ENCODE measurements at places on chromosomes 5 and 9.

DNA sequence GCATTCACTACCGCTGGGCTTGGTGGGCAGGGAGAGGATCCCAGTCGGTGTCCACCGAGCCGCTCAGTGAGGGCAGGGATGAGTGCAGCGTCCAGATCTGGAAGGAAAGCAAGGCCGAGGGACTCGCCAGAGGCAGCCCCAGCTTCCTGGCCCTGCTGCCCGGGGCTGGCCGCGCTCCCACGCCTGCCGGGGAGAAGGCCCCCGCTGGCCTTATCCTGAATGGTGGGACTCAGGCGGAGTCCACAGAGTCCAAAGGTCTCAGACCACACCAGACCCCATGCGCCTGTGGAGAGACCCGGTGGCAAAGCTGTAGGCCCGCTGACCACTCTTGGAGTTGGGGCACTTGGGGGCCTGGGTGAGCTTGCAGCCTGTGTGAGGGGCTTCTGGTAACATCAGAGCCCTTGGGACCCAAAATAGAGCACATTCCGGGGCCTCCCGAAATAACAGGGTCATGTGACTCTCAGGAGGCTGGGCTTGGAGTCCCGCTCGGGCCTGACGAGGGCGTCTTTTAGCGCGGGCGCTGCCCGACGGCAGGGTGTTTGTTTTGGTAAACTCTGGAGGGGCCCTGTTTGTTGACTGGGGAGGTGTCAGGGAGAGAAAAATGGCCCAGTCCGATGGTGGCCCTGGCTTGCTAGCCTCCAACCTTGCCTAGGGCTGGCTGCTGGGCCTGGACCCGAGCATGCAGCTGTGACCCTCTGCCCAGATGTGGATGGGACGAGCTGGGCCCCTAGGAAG is 2.8 kb downstream of the RXRA start:
- no peak for DNase-seq

GRCh38 chr5:31362529-31362900 is 169.0 kb downstream of the CDH6 start:
- DNase-seq: no peak

- DNase-seq: no peak
Measured at GRCh38 chr5:68438876-68439275, 223.3 kb downstream of the PIK3R1 start.

DNA sequence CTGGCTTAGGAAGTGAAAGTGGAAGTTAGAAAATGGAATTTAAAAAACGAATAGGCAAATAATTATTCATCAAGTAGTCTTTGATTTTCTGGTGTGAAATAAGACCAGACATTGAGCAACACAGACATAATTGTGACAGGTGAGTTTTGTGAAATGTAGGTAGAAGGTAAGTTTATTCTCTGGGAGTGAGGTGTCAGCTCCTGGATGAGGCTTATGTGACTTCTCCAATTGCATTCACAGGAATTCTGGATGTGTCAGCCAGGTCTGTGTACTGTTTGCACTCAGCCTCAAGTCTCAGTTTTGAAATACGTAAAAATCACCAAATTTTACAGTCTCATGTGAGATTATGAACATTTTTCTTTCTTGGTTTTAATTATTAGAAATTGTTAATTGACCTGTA is 537.6 kb downstream of the CETN3 start:
- no peak for DNase-seq

DNA sequence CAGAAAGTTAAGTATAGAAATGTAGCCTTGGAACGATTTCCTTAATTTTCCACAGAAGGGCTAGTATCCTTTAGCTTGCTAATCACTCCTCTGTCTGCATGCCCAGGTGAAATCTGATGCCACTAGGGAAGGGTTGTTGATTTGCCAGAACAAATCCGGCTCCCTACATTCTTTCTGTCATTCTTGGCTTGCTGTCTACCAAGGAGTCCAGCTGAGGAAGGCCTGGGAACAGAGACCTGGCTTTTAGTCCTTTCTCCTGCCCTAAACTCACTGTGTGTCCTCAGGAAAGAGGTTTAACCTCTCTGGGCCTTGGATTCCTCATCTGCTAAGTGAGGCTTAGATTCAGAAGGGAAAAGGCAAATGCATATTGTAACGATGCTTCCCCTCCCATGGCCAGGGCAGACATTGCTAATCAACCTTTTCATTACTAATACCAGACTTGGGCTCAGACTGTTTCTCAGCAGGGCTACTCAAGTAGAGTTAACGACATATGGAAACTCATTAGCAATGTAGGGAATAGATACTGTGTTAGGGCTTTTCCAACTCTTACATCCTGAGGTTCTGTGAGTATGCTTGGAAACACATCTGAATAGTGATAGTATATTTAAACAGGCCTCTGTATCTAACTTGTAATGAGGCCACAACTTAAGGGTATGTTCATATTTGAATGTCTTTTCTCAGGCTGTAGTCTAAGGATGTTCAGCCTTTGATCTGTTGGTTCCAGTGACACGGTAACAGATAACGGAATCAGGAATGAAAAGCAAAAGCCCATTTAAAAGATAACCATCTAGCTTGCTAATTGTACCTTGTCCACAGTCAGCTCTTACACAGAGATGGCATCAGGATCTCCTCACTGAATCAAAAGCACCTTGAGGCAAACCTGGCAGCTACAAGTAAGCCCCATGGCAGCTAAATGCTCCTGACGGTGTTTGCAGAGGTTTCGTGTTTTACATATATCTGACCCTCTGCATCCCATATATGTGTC is 4.1 kb downstream of the GALNT10 start:
- DNase-seq: no peak

DNA sequence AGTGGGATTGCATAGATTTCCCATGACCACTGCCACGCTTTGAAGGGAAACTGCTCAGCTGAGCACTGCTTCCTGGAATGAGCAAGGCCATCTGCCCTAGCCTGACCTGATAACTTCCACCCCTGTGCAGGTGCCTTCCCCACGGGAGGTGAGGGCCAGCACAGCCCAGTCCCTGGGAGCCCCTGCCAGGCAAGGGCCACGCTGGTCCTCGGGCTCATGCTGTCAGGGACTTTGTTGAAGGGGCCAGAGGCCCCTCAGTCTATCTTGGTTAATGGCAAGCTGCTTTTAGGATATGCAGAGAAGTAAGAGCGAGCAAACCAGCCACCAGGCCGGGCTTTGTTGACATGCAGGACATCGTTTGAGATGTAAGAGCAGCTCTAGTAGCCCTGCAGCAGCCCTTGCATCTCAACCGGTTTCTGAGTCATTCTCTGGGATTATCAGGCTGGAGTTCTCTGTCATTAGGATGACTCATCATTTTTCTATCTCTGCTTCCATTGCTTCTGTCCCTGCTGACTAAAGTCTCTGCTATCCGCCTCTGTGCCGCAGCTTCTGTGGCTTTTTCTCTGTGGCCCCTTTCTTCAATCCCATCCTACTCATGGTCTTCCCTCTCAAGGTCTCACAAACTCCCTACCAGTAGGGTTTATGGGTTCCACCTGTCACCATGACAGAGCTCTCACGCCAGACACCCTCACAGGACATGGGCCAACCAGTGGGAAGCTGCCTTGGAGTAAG is 30.6 kb upstream of the IQGAP2 start:
- no peak for DNase-seq

DNA sequence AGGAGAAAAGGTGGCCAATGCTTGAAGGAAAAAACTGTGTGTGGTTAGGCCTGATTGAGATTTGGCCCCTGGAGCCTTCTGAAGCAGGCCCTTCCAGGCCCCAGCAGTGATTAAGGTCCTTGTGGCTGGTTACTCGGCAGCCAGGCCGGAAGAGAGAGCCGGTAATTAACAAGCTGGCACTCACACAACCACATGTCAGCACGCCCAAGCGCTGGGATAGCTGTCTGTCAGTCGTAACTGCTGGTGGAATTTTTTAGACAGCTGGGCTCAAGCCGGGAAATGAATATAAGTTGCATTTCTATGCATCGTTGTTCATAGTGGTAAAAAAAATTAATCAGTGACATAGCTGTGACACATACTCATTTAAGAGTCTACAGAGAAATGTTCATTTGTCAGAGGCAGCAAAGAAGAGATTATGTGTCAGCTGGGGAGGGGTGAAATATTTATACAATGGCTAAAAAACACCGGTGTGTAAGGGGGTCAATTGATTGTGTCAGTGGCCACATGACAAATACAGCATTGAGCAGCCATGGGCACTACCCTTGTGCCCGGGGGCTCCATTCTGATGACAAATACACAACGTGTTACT is 13.7 kb upstream of the ARAP3 start:
- DNase-seq: no peak

- no peak for DNase-seq
Measured at GRCh38 chr9:16883586-16883985, 13.1 kb upstream of the BNC2 start.

GRCh38 chr5:118220556-118221195 is 767.7 kb downstream of the DTWD2 start:
- no peak for DNase-seq

GRCh38 chr5:171306166-171306565 is 2.9 kb upstream of the TLX3 start:
- DNase-seq: no peak

DNA sequence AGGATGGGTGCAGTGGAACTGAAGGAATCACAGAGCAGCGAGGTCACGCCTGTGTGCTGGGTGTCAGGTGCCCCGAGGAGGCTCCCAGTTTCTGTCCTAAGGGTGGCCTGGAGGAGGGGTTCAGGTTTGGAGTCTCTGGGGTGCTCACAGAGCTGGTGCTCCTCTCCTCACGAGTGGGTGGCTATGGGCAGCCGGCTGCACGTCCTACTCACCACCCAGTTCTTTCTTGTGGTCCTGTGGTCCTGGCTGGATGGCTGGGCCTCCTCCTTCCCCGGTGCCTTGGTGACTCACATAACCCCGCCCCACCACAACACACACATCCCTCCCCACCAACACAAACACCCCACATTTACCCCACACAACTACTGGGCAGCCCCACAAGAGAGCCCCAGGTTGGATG is 9.9 kb upstream of the PTGS1 start:
- DNase-seq: peak; percentile 30

- no peak for DNase-seq
Measured at GRCh38 chr9:133342069-133342406, 5.9 kb downstream of the MED22 start.

DNA sequence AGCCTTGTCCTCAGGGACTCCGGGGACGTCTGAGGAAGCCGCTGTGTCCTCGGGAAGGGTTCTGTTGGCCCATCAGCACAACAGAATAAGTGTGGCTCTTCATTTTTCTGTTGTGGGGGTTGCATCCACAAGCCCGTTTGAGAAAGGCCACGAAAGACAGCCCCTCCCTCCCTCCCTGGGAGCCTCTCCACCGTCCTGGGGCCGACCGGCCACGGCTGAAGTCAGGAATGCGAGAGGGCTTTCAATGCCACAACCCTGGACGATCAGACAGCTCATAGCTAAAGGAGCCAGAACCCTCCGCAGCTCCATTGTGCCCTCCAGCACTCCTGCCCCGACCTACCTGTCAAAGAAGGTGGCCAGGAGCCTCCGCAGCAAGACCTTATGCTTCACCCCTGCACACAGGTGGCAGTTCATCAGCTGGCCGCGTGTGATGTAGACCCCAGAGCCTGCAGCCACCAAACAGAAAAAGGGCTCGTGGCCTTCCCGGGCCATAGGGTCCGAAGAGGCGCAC is 52.4 kb upstream of the UBAC1 start:
- no peak for DNase-seq

DNA sequence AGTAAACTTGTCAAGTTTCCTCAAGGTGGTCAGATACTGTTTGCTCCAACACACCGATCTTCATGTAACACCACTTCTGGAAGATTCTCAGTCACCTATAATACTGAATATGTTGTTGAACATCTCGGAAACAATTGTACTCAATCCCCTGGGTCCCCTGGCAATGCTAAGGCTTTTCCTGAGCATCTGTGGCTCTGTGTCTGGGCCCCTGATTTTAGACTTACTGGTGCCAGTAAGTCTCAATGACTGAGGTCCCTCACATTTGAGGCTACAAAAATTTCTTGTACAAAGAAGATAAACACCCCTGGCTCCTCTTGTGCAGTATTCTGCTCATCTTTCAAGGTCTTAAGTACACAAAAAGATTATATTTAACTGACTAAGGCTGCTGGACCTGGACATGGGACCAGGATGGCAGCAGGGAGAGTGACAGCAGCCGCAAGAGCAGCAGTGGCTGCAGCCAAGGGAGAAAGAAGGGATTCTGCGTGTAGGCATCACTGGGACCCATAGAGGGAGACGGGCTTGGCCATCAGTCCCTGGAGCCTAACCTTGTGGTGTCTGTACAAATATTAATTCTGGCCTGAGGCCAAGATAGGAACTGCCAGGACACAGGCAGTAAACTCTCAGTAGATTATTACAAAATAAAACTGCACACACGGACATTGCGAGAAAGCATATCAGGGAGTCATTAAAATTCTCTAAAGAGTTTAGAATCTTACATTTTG is 49.0 kb upstream of the TNPO1 start:
- no peak for DNase-seq

GRCh38 chr9:35116898-35117551 is 1.4 kb upstream of the ATOSB start:
- peak; percentile 87 for DNase-seq

DNA sequence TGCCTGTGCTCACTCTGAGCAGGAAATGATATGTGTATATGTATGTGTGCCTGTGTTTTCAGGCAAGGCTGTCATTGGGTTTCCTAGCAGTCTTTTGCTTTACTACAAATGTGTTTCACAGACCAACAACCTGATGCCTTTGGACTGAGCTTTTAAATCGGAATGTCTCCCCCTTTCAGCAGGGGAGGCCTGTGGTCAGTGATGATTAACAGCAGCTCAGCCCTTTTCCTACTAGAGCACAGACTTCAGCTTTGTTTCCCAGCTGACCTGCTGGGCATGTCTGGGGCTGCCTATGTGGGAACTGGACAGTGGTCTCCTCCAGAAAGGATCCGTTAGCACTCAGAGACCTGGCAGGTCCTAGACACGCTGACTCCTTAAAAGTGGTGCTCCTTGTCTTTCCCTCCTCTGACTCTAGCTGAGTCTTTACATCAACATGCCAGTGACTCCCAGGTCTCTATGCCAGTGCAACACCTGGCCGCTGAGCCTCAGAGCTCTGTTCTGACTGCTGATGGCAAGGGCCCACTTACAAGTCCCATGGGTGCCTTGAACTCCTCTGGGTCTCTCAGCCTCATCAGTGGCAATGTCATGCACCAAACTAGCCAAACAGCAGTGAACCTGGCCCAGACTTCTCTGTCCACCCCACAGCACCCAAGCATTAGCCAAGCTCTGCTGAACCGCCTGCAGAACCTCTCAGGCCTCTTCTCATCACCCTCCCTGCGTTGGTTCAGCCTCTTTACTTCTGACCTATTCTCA is 7.7 kb downstream of the MACROH2A1 start:
- no peak for DNase-seq

DNA sequence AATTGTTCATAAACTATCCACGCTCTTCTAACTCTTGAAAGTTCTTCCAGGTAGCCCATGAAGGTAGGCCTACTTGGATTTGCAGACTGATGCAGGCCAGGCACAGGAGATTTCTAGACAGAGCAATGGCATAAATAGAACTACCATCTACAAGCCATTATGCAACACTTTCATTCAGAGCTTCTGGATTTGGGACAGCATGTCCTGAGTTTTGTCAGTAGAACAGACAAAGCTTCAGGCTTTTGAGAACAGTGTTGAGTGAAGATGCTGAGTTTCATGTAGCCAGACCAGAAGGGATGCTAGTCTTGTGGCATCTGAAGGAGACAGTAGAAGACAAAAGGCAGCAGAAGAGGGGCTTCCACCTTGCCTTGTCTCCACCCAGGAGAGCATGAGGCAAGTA is 196.6 kb downstream of the TRIM32 start:
- no peak for DNase-seq

GRCh38 chr5:77946381-77947040 is 170.4 kb upstream of the TBCA start:
- no peak for DNase-seq

All from activated naive CD8-positive, alpha-beta T cell treated with anti-CD3 and anti-CD28 coated beads, Interleukin-2, amount 50 U/mL, for 24 hours (primary cell).